Hematopoietic multipotent progenitor cell treated with erythropoietin and hydrocortisone succinate and interleukin-3 and kit ligand, for 8 days (in vitro differentiated cells): ENCODE measurements at places on chromosomes 2 and 18.

DNA sequence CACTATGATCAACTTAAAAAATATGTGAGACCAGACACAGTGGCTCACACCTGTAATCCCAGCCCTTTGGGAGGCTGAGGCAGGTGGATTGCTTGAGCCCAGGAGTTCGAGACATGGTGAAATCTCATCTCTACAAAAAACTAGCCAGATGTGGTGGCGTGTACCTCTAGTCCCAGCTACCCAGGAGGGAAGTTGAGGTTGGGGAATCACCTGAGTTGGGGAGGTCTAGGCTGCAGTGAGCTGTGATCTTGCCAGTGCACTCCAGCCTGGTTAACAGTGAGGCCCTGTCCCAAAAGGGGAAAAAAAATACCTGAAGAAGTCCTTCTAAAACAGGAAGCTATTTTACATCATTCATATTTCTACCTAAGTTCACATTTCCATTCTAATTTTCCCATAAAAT lies 144.0 kb downstream of the EML6 start:
- DNase-seq = no peak

GRCh38 chr18:54251606-54252390 lies 17.5 kb upstream of the POLI start:
- DNase-seq = no peak

- DNase-seq = peak; percentile 38
These were observed 4.6 kb downstream of the MIB1 start for GRCh38 chr18:21745231-21745630.

GRCh38 chr2:164213916-164214315 lies 407.4 kb downstream of the GRB14 start:
- DNase-seq = no peak

DNA sequence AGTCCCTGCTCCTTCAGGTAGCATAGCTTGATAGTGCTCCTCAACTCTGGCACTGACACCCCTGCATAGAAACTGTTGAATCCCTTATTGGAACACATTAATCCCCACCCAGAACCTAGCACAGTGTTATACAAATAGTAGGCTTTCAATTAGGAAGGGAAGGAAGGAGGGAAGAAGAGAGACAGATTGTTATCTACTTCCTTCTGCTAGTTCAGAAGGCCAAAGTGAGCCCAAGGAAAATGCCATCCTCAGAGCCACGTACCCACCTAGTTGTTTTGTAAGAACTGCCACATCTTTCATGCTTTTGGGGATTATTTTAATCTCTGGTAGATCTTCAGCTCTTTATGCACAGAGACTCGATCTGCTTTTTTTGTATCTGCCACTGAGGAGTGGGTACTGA lies 75.1 kb downstream of the CLHC1 start:
- DNase-seq = no peak

DNA sequence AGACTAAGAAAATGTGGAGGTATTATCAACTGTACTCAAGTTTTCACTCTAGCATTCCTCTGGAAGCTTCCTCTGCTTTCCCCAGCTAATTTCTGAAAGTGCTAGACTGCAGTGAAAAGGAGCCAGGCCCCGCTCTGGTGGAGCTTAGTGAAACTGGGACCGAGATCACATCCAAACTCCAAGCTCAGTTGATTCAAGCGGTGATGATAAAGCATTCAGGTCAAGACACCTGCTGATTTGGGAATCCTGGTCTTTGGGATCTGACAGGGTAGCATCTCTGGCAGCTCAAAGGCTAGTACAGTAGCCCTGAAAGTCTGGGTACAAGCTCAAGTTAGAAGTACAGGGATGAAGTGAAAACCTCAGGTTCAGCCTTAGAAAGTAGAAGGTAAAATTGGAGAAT lies 120.2 kb upstream of the CRIM1 start:
- no peak for DNase-seq

DNA sequence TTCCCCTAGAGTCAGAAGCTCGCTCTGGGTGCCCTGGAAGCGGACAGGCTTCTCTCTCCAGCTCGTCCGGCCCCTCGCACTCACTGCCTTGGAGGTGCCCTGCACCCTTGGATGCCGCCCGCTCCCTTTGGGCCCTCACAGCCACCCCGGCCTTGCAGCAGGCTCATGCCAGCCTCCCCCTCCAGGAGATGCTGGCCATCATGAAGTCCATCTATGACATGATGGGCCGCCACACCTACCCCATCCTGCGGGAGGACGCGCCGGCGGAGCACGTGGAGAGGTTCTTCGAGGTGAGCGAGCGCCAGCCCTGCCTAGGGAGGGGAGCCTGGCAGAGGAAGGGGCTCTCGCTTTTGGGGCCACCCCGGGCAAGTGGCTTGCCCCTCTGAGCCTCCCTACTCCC lies 20.3 kb upstream of the FAHD2A start:
- DNase-seq = no peak

DNA sequence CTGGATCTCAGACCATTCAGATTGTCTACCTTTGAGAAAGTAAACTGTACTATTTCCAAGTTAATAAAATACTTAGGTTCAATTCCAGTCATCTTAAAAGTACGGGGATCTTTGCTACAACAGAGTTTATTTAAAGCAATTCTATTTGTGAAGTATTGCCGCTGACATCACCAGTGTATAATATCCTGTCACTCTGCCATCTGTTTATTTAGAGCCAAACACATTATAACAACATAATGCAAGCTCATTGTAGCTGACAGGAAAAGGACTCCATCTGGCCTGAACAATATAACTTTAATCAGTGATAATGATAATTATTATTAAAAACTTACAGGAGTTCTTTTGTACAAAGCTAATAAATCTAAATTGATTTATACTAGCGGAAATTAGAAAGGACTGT lies 786.8 kb downstream of the ERBB4 start:
- DNase-seq = no peak

DNA sequence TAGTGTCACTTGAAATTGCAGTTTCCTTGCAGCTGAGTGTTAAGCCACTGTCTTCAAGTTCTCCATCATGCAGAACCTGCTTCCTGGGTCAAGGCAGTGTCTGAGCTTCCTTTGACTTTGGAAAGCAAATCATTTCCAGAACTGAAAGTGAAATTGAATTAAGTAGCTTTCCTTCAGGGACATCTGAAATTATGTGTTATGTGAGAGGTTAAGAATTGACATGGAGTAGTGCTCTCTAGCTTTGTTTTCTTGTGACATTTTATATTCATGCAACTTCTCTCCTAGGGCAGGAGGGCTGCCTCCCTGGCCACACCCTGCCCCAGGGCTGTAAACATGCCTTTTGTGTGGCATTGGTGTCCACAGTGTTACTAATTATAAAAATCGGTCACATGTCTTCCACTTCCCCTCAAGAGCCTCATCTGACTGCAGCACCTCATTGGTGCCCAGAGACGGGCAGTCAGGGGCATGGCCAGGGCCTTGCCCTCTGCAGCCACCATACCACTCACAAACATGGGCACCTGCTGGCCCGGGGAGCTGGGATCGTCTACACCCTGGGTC lies 14.4 kb downstream of the RAB12 start:
- peak; percentile 31 for DNase-seq

DNA sequence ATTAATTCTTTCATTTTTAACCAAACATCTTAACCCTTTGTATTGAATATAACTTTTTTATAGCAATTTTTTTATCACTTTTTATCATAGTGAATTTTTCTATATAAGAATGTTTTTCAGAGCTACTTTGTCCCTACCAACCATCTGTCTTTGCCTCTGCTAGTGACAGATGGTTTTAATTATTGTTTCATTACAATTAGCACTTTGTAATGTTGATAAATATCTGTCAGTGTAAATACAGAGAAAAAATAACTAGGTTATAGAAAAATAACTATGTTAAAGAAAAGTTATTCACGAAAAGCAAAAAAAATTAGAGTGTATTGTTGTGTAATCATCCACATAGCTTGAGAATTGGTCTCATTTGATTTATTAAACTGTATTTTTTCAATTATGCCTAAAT lies 91.0 kb upstream of the CDH19 start:
- DNase-seq = no peak

DNA sequence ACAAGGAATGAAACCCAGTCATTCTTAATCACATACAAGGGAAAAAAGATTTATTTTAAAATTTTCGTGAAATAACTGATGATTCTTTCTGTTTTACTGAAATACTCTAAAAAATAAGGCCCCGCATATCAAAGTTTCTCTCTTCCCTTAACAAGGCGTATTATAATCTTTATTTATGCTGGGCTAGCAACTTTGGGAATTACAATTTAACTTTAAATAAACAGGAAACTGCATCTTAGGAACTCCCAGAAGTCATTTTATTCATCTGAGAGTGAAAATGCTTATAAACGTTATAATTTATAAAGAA lies 166.7 kb downstream of the TCF4 start:
- no peak for DNase-seq
